ENCODE measurements at places on chromosomes 1 and 21.

DNA sequence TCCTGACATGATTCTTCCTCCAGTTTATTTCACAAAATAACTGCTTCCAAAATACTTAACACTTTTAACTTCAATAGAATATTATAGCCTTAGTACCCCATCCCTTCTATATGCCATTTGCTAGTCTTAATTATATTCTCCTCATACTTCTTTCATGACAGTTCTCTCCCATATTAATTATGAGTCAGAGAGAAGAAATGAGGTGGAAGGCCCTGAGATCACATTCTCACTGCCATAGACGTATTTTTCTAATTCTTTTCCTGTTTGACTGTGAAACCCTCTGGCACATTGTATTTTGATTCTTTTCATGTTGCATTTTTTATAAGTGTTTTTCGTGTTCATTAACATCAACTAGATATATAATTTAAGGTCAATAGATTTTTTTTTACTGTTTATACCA, 88.4 kb downstream of the GTF2B start:
- no peak for DNase-seq

- DNase-seq: no peak
Measured at GRCh38 chr1:180916012-180916770, 3.5 kb downstream of the KIAA1614 start.

DNA sequence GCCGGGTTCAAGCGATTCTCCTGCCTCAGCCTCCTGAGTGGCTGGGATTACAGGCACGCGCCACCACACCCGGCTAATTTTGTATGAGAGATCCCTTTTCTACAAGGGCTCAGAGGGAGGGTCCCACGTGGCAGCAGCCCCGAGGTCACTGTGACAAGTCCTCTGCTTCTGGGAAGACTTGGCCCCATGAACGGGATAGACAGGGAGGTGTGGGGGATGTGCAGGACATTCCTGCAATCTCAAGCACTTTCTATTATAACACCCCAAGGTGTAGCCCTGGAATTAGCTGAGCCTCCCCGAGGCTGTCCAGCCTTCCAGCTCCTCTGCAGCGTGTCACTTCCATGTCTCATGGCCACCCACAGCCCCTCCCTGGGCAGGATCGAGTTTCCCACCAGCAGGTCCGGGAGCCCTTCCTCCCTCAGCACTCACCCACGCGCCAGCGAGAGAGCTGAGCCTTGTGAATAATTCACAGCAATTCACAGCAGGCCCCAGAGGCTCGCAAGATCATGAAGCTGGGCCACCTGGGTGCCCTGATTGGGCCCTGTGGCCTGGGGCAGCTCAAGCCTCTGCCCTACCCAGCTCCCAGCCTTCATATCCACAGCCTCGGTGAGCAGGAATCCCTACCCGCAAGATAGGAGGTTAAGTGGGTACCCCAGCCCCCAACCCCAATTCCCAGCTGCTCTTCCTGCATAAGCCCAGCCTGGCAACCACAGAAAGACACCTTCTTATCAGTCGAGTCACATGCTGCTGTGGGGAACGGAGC, 22.8 kb upstream of the RNU1-4 start:
- DNase-seq: no peak

DNA sequence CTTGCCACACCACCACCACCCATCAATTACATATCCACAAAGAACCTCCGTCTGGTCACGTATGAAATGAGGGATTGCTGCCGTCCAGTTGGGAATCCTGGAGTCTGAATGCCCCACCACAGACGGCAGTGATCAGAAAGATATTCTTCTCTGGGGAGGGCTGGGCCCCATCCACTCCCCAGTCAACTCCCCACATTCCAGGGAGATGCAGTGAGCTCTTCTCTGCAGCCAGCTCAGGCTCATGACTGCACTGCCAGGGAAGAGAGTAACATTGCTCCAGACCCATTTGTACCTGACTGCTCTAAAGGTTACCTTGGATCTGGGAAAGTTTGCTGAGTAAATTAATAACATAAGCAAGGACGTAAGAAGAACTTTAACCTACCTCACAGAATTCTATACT, 18.3 kb downstream of the DEGS1 start:
- DNase-seq: no peak

GRCh38 chr1:232904566-232904965, 45.8 kb upstream of the NTPCR start:
- no peak for DNase-seq

GRCh38 chr1:2455757-2456156, 20.3 kb upstream of the PLCH2 start:
- DNase-seq: no peak

GRCh38 chr1:162111572-162111971, 42.1 kb downstream of the NOS1AP start:
- no peak for DNase-seq

- DNase-seq: no peak
Measured at GRCh38 chr1:116487031-116487430, 83.8 kb downstream of the CD58 start.

DNA sequence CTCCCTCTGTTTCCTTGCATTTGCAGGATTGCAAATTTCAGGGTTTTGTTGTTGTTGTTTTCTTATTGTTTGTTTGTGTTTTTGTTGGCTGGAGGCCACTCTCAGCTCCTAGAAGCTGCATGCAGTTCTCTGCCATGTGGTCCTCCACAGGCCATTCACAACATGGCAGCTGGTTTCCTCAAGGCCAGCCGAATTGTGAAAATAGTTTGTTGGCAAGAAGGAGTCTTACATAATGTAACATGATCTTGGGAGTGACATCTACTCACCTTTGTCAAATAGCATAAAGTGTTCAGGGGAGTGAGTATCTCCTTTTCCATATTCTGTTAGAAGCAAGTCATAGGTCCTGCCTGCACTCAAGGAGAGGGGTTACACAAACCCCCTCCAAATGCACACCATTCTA, 10.6 kb upstream of the UAP1 start:
- DNase-seq: no peak
